NT2/D1 (cell line): ENCODE measurements at places on chromosomes 5 and 9.
A peak's percentile ranks its signal among the peaks of the same experiment; 100 is the strongest.

GRCh38 chr5:170312666-170313065, 15.1 kb upstream of the LCP2 start:
- no peak for DNase-seq

DNA sequence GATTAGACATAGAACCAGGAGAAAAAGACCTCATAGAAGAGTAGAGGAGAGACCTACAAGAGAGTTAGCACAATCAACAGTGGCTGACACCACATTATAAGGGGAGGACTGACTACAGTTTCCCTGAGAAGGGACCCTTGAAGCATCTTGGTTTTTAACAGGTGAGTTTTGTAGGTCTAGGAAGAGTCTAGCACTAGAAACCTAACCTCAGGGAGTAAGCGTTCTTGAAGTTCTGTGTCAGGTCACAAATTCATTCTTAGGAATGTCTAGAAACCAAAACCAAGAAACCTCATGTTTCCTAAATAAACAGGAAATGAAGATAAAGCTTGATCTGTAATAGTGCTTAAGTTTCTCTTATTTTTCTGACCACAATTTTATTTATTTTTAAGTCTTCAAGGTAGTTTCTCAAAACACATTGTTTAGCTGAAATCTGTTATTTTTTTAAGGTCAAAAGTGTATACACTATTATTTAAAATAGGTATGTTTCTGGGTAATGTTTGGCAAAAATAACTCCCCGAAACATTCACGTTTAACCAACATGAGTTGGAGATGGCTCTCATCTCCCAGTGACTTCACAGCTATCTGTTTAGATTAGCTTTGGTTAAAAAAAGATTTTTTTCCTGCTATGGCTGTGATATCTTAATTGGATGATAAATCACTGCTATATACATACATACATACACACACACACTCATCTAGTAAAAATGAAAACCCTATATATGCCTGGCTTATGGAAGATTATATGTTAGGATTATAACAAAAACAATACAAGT, 37.1 kb downstream of the MAP3K1 start:
- DNase-seq: no peak

- DNase-seq: no peak
Measured at GRCh38 chr5:179284751-179285631, 60.3 kb downstream of the ADAMTS2 start.

DNA sequence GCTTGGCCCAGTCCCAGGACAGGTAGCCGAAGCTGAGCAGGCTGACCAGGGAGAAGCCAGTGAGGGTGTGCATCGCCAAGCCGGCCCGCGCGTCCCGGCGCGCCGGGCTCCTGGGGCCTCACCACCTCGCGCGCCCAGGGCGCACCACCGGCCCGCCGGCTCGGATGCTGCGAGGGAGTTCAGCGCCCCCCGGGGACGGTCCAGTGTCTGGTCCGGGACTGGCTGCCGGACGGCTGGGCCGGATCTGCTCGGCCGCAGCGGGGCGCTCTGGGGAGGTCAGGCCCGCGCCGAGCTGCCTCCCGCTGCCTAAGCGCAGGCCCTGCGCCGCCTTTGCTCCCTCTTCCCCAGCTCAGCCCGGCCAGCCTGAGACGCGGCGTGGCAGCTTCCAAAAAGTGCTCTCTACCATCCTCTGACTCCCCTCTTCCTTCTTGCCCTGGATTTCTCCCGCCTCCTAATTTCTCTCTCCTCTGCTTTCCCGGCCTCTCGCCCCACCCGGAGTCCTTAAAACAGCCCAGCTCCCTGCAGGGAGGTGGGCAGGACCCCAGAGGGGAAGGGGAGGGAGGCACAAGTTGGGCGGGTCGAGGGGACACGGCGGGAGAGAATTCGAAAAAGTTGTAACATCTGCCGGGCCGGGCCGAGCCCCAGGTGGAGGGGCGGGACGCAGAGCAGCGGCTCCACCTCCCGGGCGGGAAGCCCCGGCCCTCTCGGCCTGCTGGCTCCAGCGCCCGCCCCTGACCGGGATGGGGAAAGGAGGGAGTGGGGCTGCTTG, at the start of gene ARSI:
Gene ARSI, minus strand, starts transcription at position 605 of the 769 bp plus-strand sequence. Its CDS starts 532 bp downstream, at position 73.
- peak; percentile 60 for DNase-seq

- no peak for DNase-seq
Measured at GRCh38 chr9:84898188-84898587, 228.7 kb downstream of the NTRK2 start.

GRCh38 chr5:168960497-168960896, 340.4 kb downstream of the SLIT3 start:
- DNase-seq: no peak

GRCh38 chr5:59759600-59760351, 133.8 kb downstream of the PDE4D start:
- DNase-seq: no peak

GRCh38 chr9:27701016-27701415, 127.7 kb upstream of the C9orf72 start:
- DNase-seq: no peak
